ENCODE measurements at places on chromosomes 5 and 9.

- no peak for DNase-seq
These were observed 41.4 kb upstream of the RUSC2 start for GRCh38 chr9:35448496-35448895.

GRCh38 chr5:177300236-177300880 is 3.2 kb downstream of the RAB24 start:
- DNase-seq: peak; percentile 79

GRCh38 chr5:171629628-171630349 is 155.8 kb upstream of the SMIM23 start:
- no peak for DNase-seq

- no peak for DNase-seq
These were observed 87.1 kb upstream of the ELL2 start for GRCh38 chr5:96048763-96049162.

- no peak for DNase-seq
These were observed 181.1 kb upstream of the WWC1 start for GRCh38 chr5:168110384-168110783.

DNA sequence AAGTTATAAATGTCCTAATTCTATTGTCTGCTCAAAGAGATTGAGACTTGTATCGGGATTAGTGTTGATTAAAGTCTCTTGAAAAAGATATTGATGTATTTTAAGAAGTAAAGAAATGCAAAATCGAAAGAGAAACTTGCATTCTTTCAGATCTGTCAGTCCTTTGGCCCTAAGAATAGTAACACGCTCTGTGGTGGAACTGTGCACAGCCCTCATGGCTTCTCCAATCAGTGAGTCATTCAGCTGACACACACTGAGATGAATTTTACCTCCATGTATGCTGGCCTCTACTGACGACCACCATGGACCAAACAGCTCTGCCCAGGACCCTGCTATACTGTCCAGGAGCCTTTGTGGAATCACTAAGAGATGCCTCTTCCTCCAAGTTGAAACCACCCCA is 232.4 kb downstream of the ESM1 start:
- DNase-seq: peak; percentile 56

- DNase-seq: no peak
These were observed 18.4 kb upstream of the ADRA1B start for GRCh38 chr5:159897786-159898393.

- no peak for DNase-seq
These were observed 225.7 kb downstream of the TLR4 start for GRCh38 chr9:117929868-117930267.

GRCh38 chr5:87136733-87137132 is 130.9 kb upstream of the RASA1 start:
- DNase-seq: no peak

GRCh38 chr9:90801241-90801972 is at the start of gene SYK:
Gene SYK, plus strand, starts transcription at chr9:90801819. Its CDS starts 42,080 bp downstream, at chr9:90843899.
- DNase-seq: peak; percentile 4

DNA sequence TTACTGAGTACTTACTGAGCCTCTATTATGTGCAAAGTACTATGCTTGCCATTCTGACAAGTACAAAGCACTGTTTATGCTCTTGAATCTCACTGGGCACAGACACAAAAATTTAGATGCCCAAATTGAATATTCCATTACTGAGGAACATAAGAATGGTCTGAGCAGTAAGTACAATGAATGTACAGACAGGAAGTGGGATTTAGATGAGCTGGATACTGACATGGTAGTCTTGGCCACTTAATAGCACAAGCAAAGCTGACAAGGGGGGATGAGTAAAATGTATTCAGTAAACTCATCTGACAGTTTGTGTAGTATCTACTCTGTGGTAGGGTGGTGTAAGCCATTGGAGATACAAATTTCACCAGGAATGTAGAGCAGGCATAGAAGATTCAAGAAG is 132.4 kb downstream of the EFNA5 start:
- no peak for DNase-seq

- no peak for DNase-seq
These were observed 396.2 kb downstream of the EFNA5 start for GRCh38 chr5:107274571-107274970.

GRCh38 chr9:38036359-38037084 is 32.5 kb downstream of the SHB start:
- DNase-seq: no peak

GRCh38 chr9:128587453-128587852 is 35.1 kb downstream of the SPTAN1 start:
- DNase-seq: peak; percentile 86

DNA sequence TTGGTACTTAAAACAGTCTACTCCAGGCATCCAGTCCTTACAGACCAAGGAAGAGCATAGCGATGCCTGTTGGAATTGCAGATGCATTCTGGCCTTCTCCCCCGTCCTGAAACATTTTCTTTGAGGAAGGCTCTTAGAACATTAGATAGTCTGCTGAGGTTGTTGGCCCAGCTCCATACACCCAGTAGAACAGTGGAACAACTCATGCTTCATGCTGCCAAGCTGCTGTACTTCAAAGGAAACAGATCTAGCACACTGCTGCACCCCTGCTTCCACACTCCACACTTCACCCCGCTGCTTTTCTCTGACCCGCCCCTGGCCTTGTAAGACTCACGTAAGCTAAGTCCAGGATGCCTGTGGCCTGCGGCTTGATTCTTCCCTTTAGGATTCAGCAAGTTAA is 33.4 kb upstream of the NCS1 start:
- no peak for DNase-seq

DNA sequence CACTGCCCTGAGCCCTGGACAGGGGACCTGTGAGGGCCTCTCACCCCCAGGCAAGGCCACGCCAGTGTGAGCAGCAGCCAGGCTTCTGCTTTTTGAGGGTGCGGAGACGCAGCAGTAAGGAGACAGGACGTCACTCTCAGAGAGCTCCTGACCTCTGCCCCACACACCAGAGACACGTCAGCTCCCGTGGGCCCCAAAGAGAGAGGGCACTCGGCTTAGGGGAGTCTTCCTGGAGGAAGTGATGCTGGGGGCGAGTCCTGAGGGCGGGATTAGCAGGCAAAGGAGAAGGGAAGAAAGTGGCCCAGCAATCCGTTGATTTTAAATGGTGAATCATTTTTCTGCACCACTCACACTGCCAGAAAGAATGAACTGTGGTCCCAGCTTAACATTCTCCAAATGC is 24.0 kb upstream of the SLC9A3 start:
- no peak for DNase-seq

DNA sequence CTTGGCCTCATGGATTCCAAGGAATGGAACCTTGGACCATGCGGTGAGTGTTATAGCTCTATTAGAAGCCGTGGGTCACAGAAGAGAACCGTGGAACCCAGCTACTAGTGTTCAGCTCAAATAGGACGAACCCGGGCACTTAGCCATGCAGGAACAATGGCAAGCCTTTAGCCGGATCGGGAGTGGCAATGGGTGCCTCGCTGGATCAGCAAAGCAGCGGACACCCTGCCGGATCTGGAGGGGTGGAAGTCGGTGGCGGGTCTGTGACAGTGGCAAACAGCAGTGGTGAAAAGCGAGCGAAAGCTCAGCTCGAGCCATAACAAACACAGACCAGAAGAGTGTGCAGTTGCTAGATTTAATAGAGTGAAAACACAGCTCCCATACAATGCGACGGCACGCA is 2.4 kb upstream of the CDO1 start:
- no peak for DNase-seq

DNA sequence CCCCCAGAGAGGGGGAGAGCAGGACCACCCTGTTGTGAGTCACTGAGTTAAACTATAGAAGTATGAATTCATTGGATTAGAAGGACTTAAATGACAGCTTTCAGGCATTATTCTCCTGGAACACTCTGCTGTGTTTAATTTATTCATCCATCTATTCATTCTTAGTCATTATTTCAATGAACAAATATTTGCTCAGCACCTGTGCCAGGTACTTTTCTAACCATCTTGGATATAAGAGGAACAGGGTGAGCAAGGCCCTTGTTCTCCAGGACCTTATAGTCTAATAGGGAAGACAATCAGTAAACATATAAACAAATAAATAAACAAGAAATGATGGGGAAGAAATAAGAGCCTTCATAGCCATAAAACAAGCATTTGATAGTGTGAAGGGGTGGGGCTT is 483.9 kb upstream of the BRINP1 start:
- no peak for DNase-seq

- DNase-seq: no peak
These were observed 629.3 kb downstream of the ANXA1 start for GRCh38 chr9:73780916-73781315.

- peak; percentile 75 for DNase-seq
These were observed 131.4 kb downstream of the CD180 start for GRCh38 chr5:67065237-67065636.

DNA sequence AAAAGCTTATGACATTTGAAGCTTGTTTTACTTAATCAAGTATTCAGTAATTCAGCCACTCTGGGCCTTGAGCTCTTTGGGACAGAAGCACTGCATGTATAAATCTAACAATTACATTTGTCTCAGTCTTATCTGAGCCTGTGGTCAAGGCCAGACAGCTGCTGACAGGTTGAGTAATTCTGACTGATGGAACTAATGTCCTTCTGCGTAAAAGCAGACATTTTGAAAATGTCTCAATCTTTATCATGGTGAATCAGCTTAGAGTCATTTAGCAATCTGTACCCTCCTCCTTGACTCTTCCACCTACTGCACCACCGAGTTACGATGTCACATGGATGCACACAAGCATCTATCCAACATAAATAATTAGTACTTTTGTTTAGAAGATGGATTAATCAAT is 400.0 kb downstream of the ARRDC3 start:
- no peak for DNase-seq

DNA sequence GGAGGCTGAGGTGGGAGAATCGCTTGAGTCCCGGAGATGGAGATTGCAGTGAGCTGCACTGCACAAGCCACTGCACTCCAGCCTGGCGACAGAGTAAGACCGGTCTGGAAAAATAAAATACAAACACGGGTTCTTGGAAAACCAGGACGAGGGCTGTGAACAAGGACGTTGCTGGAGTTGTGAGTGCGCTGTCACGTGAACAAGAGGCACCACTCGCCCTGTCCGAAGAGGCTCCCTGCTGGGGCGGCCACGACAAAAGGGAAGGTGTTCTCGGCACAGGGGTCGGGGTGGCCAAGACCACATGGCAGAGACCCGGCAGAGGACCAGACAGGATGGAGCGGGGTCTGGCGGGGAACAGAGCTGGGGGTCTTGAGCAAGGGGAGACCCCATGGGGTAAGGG is 30.6 kb upstream of the UBAC1 start:
- no peak for DNase-seq

DNA sequence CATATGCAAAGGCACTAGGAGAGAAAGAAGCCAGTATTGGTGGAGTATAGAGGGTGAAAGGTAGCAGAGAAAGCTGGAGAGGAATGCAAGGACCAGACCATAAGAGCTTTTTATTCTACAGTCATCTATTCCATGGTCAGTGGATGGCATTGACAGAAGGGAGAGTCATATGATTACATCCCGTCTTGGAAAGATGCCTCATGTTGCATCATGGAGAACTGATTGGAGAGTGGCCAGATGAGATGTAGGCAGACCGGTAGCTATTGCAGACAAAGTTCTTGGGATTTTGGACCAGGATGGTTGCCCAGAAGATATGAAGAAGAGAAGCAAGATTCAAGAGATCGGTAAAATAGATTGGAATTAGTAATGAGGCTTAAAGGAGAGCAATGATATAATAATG is 260.7 kb downstream of the CHSY3 start:
- no peak for DNase-seq

GRCh38 chr5:127758766-127759283 is 55.6 kb downstream of the CCDC192 start:
- DNase-seq: no peak

DNA sequence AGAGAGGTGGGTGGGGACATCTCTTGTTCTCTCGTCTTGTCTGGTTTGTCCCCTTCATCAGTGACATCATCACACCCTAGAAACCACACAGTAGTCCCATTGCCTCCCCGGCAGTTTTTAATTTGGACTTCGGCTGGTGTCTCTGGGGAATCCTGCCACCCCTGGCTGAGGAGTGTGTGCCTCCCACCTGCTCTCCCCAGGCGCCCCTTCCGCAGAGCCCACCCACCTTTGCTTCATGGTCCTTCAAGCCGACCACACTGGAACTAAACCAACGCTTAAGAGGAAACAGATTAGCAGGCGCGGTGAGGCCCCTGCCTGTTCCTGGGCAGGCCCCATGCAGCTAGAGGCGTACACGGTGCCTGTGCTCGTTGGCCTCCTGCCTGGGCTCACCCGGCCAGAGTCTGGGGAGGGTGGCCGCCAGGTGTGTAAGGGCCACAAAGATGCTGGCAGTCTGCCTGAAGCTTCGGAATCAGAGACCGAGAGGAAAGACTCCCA is 107.6 kb upstream of the SPRY4 start:
- DNase-seq: peak; percentile 41

- DNase-seq: no peak
These were observed 56.8 kb downstream of the NIPAL4 start for GRCh38 chr5:157516626-157517325.

- no peak for DNase-seq
These were observed 28.1 kb upstream of the C9orf72 start for GRCh38 chr9:27601396-27601795.

GRCh38 chr9:136920734-136921231 is 23.8 kb downstream of the FBXW5 start:
- no peak for DNase-seq

DNA sequence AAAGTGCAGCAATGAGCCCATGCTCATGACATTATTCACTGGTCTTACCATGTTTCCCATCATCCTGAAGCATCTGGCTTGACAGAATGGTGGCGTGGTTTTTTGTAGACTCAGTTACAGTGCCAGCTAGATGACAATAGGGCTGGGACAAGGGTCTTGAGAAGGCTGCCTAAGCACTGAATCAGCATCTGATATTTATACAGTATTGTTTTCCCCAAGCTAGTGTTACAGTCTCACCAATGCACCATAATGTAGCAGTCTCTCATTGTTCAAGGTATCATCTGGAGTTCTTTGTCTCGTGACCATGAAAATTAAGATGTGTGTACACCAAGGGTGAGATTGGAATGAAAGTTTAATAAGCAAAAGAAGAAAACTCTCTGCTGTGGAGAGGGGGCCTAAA is 19.0 kb upstream of the GGTA1 start:
- no peak for DNase-seq

DNA sequence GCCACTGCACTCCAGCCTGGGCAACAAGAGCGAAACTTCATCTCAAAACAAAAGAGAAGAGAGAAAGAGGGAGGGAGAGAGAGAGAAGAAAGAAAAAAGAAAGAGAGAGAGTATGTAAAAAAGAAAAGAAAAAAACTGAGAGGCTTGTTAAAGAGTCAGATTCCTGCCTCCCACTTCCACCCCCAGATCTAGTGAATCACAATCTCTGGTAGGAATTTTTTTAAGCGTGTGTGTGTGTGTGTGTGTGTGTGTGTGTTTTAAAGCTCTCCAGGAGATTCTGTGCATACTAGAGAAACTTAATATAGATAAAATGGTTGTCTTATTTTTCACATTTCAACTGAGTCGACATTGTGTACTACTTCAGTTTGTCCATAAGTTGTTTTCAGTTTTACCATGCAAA is 32.0 kb downstream of the SAR1B start:
- DNase-seq: no peak

DNA sequence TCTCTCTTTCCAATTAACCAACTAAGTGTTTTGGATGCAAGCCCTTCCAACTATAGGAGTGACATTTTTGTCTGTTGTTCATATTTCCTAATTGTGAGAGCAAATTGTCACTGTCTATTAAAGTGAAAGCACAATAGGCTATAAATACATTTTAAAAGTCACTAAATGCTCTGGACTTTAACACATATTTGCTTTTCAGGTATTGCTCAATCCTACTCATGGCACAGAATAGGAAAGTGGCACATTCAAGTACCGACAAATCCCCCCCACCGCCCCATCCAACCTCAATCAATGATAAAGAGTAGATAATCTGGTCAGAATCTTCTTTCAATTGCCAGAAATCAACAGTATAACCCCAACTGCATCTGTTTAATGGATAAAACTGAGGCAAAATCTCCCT is 419.8 kb downstream of the PLK2 start:
- no peak for DNase-seq
